ENCODE measurements at places on chromosomes 11 and 22. TPM values are rescaled to one million over a fixed set of nuclear protein-coding genes. Genes with fewer than 3 reads are reported as not detected.

DNA sequence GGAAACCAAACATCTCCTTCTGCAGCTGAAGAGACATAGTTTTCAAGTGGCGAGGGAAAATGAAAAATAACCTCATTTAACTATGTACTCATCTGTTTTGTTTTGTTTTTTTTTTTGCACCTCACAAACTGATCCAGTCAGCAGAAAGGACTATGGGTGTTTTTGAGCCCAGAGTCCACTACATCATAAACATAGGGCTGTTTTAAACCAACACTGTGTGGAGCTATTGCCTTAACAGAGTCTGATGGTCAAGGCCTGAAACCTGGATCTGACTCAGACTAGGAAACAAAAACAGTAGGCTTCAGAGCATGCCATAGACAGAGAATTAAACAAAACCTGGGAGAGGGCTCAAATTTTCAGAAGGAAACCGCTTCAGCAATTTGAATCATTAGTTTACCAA lies 99.3 kb upstream of the FSHB start:
- DNase-seq, result peak; percentile 9

GRCh38 chr22:27148055-27148454 lies 490.7 kb downstream of the MIAT start:
- no peak for DNase-seq

GRCh38 chr11:9826390-9826789 lies 162.5 kb downstream of the SWAP70 start:
- no peak for DNase-seq

MAJIN gene
- not detected for total RNA-seq

OR5A1 gene
- total RNA-seq, result not detected

All from renal cortical epithelial cell (primary cell).